ENCODE measurements at places on chromosomes 1 and 21. TPM values are rescaled to one million over a fixed set of nuclear protein-coding genes. Genes with fewer than 3 reads are reported as not detected.

ANXA9 gene
- not detected for total RNA-seq

IFI44L gene
- 22.8 TPM for total RNA-seq

OR2L2 gene
- not detected for total RNA-seq

CLCNKB gene
- under 0.01 TPM for total RNA-seq

TNFRSF8 gene
- under 0.01 TPM for total RNA-seq

ILDR2 gene
- total RNA-seq: under 0.01 TPM

SH3D21 gene
- 8.5 TPM for total RNA-seq

MAP1LC3C gene
- 0.28 TPM for total RNA-seq

AMY1C gene
- not detected for total RNA-seq

NHLH1 gene
- not detected for total RNA-seq

F13B gene
- total RNA-seq: under 0.01 TPM

SMIM34 gene
- total RNA-seq: not detected

NMNAT2 gene
- 10.4 TPM for total RNA-seq

TDRD5 gene
- total RNA-seq: not detected

SPATA21 gene
- not detected for total RNA-seq

RIIAD1 gene
- not detected for total RNA-seq

VHLL gene
- total RNA-seq: not detected

SFN gene
- 2.7 TPM for total RNA-seq

CLCA1 gene
- not detected for total RNA-seq

TMPRSS2 gene
- not detected for total RNA-seq

TNFRSF25 gene
- 6.8 TPM for total RNA-seq

SVBP gene
- 11.5 TPM for total RNA-seq

LEFTY2 gene
- total RNA-seq: not detected

TMPRSS15 gene
- total RNA-seq: not detected

SPRTN gene
- 15.7 TPM for total RNA-seq

Measured in regular cardiac myocyte (primary cell).